ENCODE measurements at places on chromosomes 5 and 9.

DNA sequence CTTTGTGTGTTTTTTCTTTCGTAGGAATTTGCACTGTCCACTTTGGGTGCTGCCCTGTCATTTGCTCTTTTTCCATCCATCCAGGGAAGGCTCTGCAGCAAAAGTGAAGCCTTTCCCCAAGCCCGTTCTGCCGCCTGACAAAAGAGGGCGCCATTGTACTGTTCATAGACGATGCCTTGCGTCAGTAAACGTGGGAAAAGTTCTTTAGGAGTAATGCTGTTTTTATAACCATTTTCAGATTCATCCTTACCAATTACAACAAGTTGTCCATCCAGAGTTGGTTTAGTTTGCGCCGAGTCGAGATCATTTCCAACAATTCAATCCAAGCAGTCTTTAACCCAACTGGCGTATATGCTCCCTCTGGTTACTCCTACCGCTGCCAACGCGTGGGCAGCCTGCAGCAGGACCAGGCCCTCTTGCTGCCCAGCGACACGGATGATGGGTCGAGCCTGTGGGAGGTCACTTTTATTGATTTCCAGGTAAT is 34.3 kb upstream of the RPS23 start:
- DNase-seq, result peak; percentile 53

- DNase-seq, result no peak
Measured at GRCh38 chr9:4016789-4017188, 283.1 kb downstream of the GLIS3 start.

GRCh38 chr9:34522091-34522887 is 501 bp downstream of the ENHO start:
- no peak for DNase-seq

GRCh38 chr9:76338418-76338817 is 55.8 kb downstream of the RFK start:
- no peak for DNase-seq

GRCh38 chr5:52997424-52997823 is 8.3 kb downstream of the ITGA2 start:
- no peak for DNase-seq

DNA sequence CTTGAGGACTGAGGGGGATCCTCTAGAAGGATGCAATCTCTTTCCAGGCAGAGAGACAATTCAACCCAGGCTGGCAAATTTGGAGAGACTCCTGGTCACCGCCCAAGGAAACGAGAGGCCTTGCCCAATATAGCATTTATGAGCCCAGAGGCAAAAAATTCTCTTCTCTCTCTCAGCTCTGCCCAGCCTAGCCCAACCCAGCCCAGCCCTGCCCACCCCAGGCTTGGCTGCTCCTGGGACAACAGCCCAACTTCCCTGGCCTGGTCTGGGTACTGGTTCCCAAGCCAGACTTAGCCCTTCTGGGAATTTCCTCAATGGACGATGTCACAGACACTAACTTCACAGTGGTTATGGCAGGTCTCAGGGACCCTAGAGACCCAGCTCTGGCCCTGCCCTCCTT is 116.5 kb downstream of the PSD2 start:
- DNase-seq, result no peak

DNA sequence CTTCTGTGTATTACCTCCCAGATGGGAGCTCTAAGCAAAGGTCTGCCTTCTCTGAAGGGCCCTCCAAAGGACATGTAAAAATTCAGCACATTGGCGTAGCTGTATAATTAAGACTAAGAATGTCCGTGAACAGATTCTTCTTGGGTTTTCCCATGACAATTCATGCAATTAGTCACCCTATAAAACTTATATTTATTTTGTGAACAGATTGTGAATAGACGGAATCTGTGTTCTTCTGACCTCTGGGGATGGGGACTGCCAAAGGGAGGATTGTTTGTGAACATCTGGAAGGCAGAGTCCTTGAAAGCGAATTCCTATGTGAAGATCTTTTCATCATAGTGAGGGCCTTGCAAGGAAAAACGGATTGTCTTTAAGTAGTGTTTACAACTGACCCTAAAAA is 111.3 kb downstream of the EGFLAM start:
- no peak for DNase-seq

DNA sequence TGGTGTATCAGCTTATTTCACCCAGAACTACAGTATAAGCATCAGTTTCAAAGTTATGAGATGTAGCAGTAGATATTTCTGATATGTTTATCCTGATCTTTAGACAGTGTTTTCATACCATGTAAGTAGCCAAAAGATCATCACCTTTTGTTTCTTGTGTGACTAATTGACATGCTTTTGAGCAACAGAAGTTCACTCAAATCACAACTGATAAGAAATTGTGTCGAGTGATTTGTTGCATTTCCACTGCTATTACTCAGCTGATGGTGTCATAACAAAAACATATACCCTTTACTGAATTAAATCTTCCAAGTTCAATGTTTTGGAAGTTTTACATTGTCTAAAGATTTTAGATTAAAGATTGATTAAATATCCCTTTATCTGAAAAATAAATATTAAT is 324.5 kb downstream of the TUSC1 start:
- DNase-seq, result no peak

GRCh38 chr5:167639766-167640165 is 651.7 kb upstream of the WWC1 start:
- no peak for DNase-seq

DNA sequence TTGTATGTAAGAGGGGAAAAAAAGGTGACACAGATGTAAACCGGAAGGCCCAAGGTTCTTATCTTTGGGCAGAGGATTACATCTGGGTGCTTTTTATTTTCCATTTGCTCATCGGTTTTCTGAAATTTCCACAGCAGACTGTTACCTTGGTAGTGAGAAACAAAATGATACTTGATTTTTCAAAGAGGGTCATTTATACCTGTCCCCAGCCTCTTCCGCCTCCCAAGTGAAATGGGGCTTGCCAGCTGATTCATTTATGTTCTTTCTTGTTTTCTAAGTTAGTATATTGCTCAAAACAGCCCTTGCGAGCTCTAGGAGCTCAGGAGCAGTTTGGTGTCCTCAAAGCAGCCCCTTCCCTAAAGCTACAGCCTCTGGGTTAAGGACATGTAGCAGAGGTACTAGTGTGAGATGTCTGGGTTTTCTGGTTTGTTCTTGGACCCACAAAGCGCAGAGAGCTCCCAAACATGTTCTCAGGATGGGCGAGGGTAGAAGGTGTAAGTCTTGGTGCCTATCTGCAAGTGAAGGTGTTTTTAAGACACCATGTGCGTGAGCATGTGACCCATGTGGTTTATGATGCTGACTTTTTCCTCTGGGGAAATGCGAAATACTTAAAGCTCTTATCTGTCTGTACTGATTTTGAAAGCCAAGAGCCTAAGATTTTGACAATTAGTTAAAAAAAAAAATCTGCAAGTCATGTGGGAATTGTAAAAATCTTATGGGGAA is 38.3 kb downstream of the DAPK1 start:
- peak; percentile 20 for DNase-seq

- no peak for DNase-seq
Measured at GRCh38 chr5:150469718-150470469, 20.4 kb upstream of the RPS14 start.

- no peak for DNase-seq
Measured at GRCh38 chr9:105346273-105346672, 101.6 kb upstream of the FSD1L start.

- no peak for DNase-seq
Measured at GRCh38 chr5:87051502-87052113, 216.1 kb upstream of the RASA1 start.

DNA sequence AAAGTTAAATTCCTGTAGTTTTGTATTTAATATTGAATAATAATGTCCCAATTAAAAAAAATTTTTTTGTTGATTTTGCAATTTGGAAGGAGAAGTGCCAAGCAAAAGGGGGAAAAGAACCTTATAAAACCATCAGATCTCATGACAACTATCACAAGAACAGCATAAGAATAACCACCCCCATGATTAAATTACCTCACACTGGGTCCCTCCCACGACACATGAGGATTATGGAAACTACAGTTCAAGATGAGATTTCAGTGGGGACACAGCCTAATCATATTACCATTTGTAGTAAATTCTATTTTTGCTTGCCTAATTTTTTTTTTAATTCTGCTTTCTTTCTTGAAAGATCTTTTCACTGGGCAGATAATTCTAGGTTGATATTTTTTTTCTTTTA is 33.4 kb upstream of the FCHO2 start:
- DNase-seq, result no peak

GRCh38 chr9:131349881-131350563 is 43.9 kb upstream of the PRRC2B start:
- peak; percentile 89 for DNase-seq

DNA sequence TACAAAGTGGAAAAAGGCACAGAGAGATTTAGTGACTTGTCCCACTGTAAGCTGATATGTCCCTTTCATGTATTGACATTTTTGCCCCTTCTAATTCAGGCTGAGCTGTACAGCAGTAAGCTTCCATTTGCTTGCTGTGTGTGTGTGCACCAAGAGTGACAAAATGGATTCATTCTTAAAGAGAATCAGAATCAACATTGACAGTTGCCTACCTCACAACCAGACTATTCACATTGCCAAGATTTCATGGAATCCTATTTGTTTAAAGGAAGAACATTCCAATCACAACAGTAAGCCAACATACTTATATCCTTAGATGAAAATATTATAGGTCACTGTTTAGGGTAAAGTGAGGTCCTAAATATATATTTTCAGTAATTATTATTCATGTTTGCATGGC is 102.6 kb downstream of the TMEM232 start:
- no peak for DNase-seq

GRCh38 chr9:133786371-133786753 is 48.2 kb upstream of the SARDH start:
- no peak for DNase-seq

GRCh38 chr9:137030538-137031527 is 1.1 kb downstream of the FUT7 start:
- peak; percentile 57 for DNase-seq

- no peak for DNase-seq
Measured at GRCh38 chr5:22316294-22316693, 536.9 kb downstream of the CDH12 start.

DNA sequence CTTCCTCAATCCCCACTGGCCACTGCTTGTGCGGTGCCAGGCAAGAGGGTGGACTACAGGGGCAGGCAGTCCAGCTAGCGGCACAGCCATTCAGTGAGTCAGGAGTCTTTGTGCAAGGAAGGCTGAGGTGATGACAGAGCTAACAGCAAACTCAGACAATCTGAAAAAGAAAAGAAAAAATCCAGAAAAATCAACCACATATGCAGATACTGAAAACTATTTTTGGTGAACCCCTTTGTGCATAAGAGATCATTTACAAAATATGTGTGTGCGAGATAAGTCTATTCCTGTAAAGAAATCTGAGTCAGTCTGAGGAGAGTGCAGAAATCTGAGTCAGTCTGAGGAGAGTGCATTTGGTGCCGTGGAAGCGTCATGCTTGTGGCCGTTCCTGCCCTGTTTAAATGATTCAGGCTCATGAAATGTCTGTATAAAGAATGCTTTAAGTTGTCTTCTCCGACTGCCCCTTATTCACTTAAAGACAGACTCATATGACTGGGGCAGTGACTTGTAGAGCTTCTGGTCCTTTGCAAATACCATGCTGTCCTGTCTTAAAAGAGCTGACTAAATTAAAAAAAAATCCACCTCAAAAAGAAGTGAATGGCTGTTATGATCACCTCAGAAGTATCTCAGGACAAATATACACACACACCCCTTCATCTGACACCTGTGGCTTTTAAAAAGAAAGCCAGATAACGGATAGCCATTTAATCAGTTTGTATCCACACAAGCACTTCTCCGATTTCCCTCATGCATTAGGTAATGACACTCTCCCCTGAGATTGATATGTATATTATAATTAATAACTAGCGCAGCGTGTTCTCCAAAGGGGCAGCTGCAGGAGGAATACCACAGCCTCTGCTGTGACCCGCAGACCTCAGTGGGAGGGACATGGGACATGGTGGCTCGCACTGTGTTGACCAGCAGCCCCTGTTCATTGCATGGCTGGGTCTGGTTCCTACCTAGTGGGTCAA is 47.3 kb downstream of the TRIO start:
- no peak for DNase-seq

DNA sequence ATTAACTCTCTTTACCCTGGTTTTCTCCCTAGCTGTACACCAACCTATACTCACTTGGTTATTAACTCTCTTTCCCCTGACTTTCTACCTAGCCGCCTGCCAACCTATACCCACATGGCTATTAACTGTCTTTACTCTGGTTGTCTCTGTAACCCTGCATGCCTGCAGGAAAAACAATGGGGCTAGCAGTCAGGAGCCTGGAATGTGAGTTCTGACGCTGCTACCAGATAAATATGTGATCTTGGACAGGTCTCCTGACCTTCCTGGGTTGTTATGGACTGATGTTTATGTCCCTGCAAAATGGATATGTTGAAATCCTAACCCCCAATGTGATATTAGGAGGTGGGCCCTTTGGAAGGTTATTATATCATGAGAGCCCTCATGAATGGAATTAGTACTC is 119.2 kb downstream of the SMARCA2 start:
- DNase-seq, result no peak

DNA sequence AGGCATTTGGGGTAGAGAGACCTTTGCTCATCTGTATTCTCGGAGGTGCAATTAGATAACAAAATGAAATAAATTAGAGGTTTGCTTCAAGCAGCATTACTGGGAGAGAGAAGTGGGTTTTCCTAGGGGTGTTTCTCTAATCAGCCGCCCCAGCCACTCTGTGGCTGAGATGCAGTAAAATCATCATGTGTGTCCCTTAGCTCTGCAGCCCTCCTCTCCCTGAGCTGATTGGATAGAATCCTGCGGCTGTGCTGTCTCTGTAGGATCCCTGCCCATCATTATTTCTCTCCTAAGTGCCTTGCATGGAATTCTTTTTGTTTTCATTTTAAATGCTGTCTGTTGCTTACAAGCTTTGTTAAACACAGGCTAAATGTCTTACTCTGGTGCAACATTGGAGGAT is 171.4 kb downstream of the SH3GL2 start:
- no peak for DNase-seq

GRCh38 chr9:118384531-118385100 is 680.4 kb downstream of the TLR4 start:
- DNase-seq, result no peak

- DNase-seq, result no peak
Measured at GRCh38 chr5:127337876-127338275, 47.3 kb downstream of the MEGF10 start.

GRCh38 chr5:172266676-172267092 is 16.9 kb downstream of the UBTD2 start:
- DNase-seq, result no peak

GRCh38 chr5:31671339-31671741 is 32.4 kb downstream of the PDZD2 start:
- no peak for DNase-seq
